ENCODE measurements at places on chromosomes 12 and 14.

DNA sequence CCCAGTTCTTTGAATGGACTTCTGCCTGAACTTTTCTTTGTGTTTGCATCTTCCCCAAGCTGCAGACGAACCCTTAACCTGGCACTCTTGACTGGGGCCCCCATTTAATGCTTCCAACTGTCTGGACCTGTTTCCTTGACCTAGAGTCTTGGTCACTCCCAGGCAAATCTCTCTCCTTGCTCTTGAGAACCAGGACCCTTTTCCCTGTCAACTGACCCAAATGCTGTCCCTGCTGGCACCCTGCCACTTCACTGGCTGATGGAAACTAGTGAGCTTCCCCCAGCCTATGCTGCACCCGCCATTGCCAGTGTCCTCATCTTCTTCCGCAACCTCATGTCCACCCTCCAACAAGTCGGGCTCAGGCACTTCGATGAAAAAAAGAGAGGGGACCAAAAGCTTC is 79.5 kb downstream of the PRIMA1 start:
- no peak for DNase-seq

GRCh38 chr14:25904446-25904845 is 693.4 kb downstream of the NOVA1 start:
- DNase-seq = no peak

GRCh38 chr14:24312736-24313507 is 1.6 kb downstream of the LTB4R start:
- no peak for DNase-seq

- DNase-seq = no peak
Measured at GRCh38 chr12:47034661-47035060, 44.8 kb upstream of the PCED1B start.

DNA sequence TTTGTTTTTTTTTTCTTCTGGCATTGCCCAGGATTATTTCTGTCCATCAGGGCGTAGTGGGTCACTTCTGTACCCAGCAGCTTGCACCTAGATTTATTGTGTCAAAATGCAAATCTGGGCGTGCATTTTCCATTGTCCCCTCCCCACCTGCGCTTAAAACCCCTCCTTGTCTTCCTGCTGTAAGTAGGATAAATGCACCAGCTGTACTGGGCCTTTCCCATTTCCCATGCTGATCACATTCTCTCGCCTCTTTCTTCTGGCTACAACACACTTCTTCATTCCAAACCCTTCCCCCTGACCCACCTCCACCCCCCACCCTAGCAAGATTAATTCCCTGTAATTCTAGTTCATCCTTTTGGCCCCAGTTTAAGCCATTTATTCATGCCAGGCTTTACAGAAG is 128.0 kb downstream of the ETV6 start:
- no peak for DNase-seq

DNA sequence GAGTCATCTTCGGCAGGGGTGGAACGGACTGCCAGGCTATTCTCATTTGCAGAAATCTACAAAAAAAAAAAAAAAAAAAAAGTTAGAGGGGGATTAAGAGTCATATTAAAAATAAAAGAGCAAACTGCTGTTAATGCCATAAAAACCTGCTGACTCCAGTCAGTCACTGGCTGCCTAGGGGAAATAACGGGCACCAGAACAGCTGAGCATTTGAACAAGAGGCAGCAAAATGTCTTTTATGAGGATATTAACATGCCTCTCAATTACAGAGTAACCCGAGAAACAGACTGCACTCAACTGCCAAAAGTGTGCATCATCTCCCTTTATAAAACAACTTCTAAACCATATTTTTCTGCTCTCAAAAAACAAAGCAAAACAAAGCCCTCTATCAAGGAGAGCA is 28.7 kb upstream of the CERS5 start:
- DNase-seq = no peak

DNA sequence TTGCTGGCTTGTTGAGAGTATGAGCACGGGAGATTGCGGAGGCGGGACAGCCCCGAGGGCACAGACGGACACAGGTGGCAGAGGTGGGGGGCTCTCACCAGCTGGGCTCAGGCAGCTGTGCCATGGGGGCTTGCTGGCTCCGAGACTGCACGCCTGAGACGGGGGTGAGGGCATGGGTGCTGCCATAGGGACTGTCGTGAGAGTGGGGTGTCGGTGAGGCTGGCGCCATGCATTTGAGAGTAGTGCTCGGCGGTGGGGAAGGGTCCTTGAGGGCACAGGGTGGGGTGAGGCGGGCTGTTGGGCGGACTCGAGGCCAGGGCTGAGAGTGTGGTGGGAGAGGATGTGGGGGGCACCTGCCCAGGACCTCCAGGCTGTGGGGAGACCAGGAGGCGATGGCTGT is 40.7 kb upstream of the TEX22 start:
- DNase-seq = no peak

GRCh38 chr14:56715938-56716337 is 94.3 kb downstream of the OTX2 start:
- no peak for DNase-seq

- no peak for DNase-seq
Measured at GRCh38 chr12:50390316-50390741, 6.1 kb downstream of the FAM186A start.

DNA sequence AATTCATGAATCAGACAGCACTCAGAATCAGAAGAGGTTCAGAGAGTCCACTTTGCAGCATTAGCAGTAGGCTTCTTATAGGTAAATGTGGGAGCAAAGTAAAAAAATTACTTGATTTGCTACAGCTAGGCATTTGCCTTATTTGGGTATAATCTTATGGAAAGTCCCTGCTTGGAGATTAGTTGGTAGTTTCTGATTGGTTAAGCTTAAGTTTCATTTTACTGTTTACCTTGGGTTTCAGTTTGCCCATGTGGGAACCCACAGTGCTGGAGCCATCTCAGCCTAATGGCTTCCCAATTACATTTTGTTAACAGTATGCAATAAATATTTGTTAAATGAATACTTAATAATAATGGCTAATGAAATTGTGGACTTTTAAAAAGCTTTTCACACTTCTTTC is 311.0 kb upstream of the FLRT2 start:
- no peak for DNase-seq

GRCh38 chr14:96581902-96582301 is 79.7 kb downstream of the PAPOLA start:
- no peak for DNase-seq

- no peak for DNase-seq
Measured at GRCh38 chr12:22733756-22734155, 108.8 kb downstream of the ETNK1 start.

Data from ovary (tissue), 10 donors.